Stimulated activated CD8-positive, alpha-beta memory T cell treated with anti-CD3 and anti-CD28 coated beads, Interleukin-15, amount 100 ng/mL, for 24 hours (primary cell): ENCODE measurements at places on chromosomes 12 and 14.

- DNase-seq: no peak
Measured at GRCh38 chr14:96792003-96792402, 5.2 kb upstream of the VRK1 start.

GRCh38 chr14:64235652-64236640 is 58.2 kb downstream of the ESR2 start:
- no peak for DNase-seq

GRCh38 chr12:115095073-115095748 is 411.2 kb upstream of the TBX3 start:
- no peak for DNase-seq

DNA sequence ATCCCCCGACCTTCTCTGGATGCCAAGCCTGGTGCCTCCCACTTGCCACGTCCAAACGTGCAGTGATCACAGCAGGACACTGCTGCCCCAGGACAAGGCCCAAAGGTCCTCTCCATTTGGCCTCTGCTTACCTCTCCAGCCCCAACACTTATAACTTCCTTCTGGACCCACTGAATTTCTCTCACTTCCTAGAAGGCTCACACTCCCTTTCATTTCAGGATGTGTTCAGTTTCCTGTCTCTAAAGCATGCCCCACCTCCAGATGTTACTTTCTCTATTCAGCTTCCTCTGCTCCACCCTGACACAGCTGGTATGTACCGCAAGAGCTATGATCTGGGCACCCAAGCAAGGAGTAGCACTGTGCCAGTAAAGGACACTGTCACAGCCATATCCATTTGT is 33.0 kb downstream of the CDKL1 start:
- no peak for DNase-seq

DNA sequence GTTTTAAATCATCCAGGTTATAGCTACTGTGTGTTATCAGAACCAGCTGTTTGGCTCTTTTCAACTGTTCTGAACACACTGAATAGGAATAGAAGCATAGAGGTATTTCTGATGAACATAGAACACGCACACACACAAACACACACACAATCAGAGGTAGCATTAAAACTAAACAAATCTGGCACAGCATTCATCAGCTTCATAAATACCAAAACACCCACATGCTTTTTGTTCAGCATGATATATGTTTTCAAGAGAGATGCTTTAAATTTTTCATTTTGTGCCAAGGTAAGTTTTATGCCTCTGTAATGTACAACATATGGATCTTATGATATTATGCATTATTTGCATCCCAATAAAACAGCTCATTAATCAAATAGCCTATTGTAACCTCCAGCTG is 208.6 kb downstream of the GALC start:
- no peak for DNase-seq

GRCh38 chr14:99244941-99245563 is 26.9 kb downstream of the BCL11B start:
- DNase-seq: no peak

DNA sequence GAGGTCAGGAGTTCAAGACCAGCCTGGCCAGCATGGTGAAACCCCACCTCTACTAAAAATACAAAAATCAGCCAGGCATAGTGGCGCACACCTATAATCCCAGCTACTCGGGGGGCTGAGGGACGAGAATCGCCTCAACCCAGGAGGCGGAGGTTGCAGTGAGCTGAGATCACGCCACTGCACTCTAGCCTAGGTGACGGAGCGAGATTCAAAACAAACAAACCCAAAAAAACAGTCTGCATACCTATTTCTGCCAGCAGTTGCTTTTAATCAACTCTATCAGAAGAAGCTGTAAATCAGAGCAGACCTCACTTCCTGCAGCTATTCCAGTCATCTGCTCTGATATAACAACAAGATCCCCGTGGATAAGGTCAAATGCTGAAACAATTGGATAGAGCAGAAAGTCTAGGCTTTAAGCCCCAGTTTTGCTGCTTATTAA is 50.5 kb downstream of the LIMA1 start:
- no peak for DNase-seq

DNA sequence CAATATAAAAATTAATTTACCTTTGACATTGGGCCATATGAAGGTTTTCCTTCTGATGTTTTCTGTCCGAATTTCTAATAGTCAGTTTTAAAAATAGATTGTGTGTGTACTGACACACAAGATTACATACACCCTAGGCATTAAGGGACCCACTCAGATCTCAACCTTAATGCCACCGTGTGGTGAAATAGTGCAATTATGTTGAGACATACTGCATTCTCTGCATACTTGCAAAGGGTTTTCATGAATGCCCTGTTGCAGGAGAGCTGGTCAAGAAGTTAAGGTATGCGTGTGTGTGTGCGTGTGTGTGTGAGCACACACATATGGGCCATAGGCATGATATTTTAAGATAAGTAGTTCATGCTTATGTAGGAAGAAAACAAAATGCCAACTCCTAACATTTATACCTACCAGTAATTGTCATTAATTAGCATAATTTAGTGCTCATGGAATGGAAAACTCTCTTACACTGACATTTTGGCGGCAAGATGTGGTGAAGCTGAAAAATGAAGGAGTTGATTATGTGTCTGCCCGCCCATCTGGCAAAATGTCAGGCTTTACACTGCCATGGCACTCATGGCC is 58.8 kb downstream of the PIK3C2G start:
- no peak for DNase-seq

DNA sequence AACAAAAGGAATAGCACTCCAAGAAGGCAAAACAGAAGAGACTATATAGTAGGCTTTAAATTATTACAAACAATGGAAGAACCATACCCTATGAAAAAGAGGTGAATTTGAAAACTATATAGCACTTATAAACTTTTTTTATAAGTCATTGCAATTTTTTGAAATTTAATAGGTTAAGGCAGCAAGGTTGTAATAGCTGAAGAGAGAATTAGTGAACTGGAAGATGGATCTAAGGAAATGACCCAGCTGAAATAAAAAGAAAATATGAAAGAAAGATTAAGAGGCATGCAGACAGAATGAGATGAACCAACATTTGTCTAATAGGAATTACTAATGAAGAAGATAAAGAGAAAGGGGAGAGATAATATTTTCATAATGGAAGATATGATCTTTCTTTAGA is 9.8 kb downstream of the TESC start:
- no peak for DNase-seq

DNA sequence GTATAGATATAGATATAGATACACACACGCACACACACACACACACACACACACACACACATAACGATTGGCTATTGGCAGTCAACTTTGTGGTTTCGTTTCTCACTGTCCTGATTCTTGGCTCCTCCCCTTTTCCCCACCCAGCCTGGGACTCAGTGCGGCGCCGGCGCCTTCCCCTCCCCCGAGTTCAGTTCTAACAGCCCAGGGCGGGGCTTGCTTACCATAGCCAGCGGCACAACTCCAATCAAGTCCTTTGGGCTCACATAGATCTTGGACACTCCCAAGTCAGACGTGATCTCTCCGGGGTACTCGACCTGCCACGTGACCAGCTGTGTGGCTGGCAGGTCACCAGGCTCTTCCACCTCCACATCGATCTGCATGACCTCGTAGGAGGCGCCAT is 484.1 kb downstream of the GLT1D1 start:
- DNase-seq: no peak

DNA sequence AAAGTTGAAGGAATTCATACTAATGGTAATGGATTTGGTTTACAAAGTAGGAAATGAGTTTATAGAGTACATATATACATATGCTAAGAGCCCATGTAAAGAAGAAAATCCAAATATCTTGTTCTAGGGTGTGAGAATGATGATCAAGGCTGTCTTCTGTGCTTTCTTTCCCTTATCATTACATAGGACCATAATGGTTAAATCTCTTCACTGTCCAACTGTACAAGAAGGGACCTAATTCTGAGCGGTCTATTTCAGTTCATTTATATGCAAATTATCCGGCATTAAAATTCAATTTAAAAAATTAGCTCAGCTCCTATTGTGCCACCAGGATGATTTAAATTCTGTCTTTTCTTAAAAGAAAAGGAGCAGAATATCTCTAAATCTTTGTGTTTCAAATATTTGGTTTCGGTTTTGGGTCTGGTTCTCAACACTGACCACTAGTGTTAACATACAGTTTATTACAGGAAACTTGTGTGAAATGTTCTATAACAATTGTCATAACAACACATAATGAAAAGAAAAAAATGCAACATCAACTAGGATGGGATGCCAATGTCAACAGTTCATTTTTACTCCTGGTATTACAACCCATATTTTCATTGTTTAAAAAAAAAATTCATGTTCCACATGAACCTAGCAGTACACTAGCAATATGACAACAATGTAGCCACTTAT is 16.8 kb downstream of the OR4K1 start:
- no peak for DNase-seq

DNA sequence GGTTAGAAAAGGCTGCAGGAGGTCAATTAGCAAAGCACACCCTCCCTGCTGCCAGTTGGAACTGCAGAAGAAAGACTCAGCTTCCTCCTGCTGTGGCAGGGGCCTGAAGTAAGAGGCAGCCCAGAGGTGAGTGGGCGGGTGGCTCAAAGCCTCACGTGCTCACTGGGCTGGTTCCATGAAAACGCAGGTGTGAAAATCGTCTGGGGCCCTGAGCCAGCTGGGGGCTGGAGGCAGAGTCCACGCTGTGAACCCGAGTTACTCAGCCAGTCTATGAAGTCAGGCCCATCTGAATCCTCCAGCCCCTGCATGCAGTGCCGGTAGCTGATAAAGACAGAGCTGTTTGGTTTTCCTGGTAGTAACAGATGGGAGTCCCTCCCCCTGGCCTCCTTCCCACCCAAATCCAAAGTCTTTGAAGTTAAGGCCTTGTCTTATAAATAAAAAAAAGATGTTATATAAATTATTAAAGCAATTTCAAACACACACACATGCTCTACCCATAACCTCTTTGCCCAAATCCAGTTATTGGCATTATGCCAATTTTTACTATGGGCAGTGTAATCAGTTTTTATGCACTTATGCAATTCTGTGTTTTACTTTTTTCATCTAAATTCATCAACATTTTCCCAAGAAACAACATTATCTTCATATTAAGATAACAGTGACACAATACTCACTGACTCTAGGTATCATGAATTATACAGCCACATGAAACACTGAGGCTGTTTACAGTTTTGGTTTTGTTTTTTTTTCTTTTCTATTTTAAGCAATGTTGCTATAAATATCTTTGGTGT is 57.9 kb upstream of the PNMA1 start:
- DNase-seq: no peak

- no peak for DNase-seq
Measured at GRCh38 chr14:72478471-72478893, 415.4 kb downstream of the DPF3 start.

- DNase-seq: no peak
Measured at GRCh38 chr14:51609955-51610283, 41.8 kb upstream of the FRMD6 start.

GRCh38 chr12:47739979-47740378 is 14.7 kb upstream of the ENDOU start:
- DNase-seq: no peak

GRCh38 chr14:100190126-100190525 is 30.7 kb upstream of the DEGS2 start:
- DNase-seq: no peak

- DNase-seq: no peak
Measured at GRCh38 chr14:99325591-99325990, 53.6 kb upstream of the BCL11B start.

DNA sequence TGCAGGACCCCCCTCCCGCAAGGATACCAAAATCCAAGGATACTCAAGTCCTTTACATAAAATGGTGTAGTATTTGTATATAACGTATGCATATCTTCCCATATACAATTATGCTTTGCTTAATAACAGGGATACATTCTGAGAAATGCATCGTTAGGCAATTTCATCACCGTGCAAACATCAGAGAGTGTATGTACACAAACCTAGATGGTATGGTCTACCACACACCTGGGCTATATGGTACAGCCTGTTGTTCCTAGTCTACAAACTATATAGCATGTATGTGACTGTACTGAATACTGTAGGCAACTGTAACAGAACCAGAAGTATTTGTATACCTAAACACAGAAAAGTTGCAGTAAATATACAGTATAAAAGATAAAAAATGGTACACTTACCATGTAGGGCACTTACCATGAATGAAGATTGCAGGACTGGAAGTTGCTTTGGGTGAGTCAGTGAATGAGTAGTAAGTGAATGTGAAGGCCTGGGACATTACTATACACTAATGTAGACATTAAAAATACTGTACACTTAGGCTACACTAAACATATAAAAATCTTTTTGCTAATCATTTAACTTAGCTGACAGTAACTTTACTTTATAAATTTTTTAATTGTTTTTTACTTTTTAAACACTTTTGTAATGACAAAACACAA is 141.1 kb downstream of the SLC41A2 start:
- no peak for DNase-seq

GRCh38 chr14:100268591-100269207 is 29.8 kb downstream of the YY1 start:
- DNase-seq: no peak

DNA sequence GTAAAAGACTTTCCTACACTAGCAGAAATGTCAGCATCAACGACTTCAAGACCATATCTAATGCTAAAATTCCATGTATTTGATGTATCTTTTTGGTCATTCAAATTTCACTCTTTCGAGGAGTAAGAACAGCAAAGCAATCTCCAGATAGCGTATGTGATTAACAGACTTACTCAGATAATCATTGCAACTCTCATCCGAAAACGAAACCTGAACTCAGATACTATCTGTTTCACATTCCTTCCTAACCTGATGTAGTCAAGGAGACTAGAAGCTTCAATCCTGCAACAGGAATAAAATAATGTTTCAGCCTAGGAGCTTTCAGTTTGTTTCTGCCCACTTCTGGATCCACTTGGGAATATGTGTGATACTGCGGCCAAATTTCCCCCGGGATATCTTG is 286.3 kb downstream of the NUAK1 start:
- no peak for DNase-seq

DNA sequence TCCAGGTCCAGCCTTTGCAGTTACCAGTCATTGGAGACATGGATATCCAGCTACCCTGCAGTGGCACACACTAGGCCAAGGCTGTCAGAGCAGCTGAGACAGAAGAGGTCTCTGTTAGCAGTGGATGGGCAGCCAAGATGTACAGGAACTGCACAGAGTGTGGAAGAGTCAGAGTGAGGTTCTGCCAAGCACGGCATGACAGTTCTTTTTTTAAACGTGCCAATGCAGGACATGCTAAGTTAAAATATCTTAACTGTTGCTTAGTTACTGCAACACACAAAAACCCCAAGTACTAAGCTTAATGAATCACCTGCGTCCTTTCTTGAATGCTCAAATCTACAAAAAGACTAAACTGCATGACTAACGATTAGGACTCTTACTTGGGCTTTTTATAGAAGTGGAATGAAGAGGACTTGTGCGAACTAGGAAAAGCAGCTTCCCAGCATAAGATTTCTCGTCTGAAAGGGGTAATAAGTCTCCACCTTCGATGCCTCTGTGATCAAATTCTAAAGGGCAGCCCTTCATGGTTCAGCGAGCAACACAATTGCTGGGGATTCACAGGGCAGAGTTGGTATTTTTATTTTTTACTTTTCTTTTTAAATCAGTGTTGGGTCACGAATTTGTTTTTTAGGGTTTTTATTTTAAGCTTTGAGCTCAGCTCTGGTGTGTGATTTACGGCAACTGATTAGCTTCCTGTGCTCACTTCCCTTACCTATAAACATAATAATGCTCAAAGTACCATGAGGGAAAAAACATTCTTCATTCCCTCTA is 20.6 kb downstream of the MAPK1IP1L start:
- DNase-seq: no peak
